ENCODE measurements at places on chromosomes 5 and 9.

DNA sequence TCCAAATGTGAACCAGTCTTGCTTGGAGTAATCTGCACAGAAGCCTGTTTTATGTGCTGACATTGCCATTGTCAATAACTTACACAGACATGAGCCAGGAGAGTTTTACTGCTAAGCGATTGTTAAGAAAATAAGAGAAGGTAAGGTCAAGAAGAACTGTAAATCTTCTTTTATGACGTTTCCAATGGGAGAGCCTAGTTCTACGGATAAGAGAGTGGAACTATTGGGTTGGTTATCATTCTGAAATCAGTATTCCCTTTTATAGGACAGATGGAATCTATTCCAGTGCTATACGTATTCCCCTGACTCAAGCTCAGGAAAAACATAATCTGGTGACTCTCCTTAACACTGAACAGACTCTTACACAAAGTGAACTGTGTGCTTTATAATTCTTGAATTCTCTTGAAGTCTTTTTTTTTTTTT, 137.9 kb upstream of the OTULINL start:
- no peak for DNase-seq

- DNase-seq = peak; percentile 57
Measured at GRCh38 chr5:177479774-177480173, 6.3 kb upstream of the DBN1 start.

GRCh38 chr9:68472119-68472518, 68.6 kb downstream of the TMEM252 start:
- no peak for DNase-seq

DNA sequence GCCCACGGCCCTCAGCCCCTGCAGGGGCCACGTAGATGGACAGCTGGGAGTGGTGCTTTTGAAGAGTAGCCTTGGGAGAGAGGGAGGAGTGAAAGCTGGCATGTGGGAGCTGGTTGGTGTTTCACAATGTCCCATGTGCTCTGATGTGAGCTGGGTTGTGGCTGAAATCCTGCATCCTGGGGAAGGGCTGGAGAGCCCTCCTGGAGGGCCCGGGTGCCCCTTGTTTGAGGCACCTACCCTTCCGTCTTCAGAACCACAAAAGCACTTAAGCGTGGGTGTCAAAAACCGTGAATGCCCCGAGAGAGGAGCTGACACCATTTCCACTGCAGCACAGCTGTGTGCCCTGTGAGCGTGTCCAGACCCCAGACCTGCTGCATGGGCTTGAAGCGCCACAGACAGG, 199.1 kb upstream of the ZNF618 start:
- DNase-seq = no peak

GRCh38 chr5:146344155-146345118, 5.8 kb downstream of the POU4F3 start:
- DNase-seq = no peak

DNA sequence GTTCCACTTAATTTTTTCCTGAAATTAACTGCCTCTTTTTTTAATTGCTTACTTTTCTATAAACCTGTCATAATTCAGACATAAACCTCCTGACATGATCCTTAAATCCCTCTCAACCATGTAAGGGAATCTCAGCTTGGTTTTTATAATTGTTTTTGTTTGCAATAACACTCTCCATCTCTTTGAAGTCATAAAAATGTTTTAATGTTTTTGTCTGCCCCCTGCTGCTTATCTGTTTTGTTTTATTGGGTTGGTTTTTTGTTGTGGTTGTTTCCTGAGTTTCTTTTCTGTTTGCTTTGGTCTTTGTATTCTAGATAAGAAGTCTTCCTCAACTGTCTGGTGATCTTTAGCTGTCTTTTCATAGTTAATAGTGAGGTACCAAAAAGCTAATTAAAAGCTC, 142.0 kb downstream of the CDH6 start:
- no peak for DNase-seq
